ENCODE measurements at places on chromosomes 5 and 9.

DNA sequence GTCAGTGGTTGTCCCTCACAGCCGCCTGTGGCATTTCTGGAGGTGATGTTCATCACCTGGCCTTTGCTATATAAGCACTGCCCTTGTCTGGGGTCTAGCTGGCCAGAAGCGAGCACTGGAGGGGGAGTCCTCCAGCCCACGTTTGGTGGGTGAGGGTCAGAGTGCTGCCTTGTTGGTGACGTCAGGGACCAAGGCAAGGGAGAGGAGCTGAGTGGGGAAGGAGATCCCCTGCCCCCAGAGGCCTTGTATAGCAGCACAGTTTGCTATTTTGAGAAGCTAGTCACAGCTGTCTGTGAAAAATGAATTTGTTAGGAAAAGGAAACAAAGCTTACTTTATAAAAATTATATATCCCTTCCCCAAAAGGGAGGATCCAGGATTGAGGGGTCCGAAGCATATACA lies 49.8 kb downstream of the SYK start:
- DNase-seq = no peak

- DNase-seq = no peak
Measured at GRCh38 chr5:116454417-116454927, 120.2 kb downstream of the SEMA6A start.

- no peak for DNase-seq
Measured at GRCh38 chr5:105735704-105736103, 1935.0 kb downstream of the EFNA5 start.

DNA sequence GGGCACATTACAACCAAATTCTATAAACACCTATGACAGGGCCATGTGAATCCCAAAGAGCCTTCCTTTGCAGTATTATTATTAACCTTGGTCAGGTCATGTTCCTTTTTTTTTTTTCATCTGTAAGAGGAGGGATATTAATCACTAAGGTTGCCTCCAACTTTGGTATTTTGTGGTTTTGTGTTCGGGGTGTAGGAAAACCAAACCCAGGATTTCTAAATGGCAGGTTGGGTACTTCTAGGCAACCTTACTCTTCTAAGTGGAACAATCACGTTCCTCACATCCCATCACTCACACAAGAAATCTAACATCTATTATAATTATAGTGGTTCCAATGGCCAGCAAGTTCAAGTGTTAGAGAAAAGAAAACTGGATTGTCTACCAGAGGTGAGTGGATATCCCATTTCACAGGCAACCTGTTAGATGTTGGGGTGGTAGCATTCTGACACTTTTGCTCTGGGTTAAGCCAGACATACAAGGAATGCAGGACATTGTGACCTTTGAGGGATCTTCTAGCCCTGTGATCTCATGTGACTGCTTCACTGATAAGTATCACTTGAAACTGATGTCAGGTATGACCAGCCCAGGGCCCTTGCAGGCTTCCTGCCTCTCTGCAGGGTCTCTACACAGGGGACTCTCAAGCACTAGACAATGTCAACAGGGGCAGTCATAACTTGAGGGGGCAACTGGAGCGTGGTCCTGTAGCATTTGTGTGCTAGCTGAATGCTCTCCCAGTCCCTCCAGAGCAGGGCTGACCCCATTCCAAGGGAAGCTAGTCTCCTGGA lies 126.2 kb upstream of the VLDLR start:
- DNase-seq = no peak

DNA sequence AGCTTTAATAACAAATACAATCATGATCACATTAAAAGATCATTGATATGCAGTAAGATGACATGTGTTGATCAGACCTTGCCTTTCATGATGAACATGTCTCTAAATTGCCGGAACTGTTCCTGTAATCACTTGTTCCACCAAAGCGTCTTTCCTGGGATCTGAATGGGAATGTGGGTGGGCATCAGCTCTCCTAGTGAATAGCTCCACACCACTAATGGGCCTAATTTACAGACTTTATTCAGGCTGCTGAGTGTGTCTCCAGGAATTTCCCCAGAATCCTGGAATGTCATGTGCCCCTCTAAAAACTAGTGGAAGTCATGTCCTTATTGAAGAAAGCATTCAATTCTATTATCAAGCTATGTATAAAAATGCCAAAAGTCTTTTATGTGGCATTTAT lies 765.1 kb upstream of the CTNND2 start:
- no peak for DNase-seq

- no peak for DNase-seq
Measured at GRCh38 chr5:109920736-109921135, 231.0 kb downstream of the MAN2A1 start.

DNA sequence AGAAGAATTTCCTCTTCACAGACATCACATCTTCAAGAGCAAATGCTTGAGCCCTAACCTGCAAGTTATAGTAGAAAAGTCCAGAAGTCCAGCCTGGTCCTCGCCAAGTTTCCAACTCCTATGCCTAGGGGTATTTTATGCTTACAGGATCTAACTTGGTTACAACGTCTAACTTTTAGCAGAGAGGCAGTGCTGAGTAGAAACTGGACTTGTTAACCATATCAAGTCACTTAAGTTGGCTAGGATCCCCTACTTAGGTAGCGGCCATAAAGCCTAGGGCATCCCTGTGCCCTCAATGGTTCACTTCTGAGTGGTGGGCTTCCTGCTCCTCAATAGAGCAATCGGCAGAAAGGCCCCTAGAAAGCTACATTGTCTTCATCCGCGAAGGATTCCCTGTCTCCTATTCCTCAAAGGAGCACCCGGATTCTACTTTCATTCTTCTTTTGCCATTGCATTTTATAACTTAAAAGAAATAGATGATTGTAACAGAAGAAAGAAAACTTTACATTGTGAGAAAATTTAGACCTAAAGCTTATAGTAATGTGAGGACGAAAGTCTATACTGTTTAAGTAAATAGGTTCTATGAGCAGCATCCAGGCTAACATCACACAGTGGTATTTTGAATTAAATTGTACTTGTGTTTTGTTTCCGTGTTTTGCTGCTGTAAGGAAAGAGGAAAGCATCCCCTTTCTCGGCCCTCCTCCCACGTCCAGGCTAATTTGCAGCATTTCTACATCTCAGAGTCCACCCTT lies 1.3 kb upstream of the MTAP start:
- DNase-seq = no peak

DNA sequence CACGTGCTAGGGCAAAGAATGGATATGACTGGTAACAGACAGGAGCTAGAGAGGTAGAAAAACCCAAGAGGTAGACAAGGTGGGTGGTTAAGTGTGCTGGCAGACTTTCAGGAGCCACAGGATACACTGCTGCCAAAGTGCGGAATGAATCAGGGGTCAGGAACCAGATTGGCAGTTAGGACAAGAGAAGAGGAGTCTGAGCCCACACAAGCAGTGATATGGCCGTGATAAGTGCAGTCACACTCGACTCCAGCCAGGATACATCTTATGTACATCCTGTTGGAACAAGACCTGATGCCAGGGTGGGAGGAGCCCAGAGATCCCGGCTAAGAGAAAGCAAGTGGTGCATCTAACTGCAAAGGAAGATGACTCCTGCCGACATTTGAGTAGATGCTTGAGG lies 10.0 kb downstream of the SLIT3 start:
- DNase-seq = no peak

GRCh38 chr5:67268231-67269021 lies 71.8 kb upstream of the CD180 start:
- DNase-seq = no peak

DNA sequence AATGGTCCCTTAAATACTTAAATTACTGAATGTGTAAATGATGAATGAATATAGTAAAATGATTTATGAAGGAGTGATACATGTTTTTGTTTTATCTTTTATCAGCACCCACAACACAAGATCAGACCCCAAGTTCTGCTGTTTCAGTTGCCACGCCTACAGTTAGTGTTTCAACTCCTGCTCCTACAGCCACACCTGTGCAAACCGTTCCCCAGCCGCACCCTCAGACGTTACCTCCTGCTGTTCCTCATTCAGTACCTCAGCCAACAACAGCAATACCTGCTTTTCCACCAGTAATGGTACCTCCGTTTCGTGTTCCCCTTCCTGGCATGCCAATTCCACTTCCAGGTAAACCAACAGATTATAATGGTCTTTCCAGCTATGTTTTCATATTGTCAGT lies 16.3 kb downstream of the TCERG1 start:
- DNase-seq = no peak

- no peak for DNase-seq
Measured at GRCh38 chr5:174217527-174217926, 172.0 kb downstream of the NSG2 start.

GRCh38 chr5:39342460-39342859 lies 21.8 kb downstream of the C9 start:
- DNase-seq = no peak

DNA sequence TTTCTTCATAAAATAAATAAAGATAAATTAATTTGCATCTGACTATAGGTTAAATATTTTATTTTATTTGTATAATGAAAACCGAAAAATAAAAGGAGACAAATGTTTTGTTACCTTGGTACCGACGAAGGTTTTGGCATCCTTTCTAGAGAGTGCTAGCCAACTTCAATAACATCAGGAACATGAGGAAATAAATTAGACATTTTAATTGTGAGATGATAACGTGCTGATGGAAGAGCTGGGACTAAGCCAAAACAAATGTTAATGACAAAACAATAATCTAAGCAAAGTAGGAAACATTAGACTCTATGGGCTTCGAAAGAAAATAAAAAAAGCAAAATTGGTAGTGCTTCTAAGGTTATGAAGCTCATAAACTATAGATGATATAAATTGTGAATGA lies 201.0 kb downstream of the IRX2 start:
- no peak for DNase-seq

DNA sequence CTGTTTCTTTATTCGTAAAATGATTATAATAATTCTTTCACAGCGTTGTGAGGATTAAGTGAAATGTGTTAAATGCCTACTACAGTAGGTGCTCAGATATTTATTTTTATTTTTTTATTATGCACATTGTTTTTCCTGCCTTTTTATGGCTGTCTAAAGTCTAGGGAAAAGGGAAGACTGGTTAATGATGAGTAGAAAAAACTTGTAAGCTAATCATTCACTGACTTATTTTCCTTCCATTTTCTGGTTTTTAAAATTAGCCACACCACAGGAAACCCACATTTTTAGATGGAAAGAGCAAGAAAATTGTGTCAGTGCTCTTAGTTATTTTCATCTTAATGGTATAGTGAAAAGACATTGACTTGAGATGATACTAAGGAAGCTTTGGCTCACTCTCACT lies 3.9 kb upstream of the PCYOX1L start:
- DNase-seq = no peak

GRCh38 chr5:135382106-135382790 lies 16.8 kb downstream of the MACROH2A1 start:
- no peak for DNase-seq

- DNase-seq = no peak
Measured at GRCh38 chr5:137782984-137783536, 28.9 kb upstream of the HNRNPA0 start.

GRCh38 chr9:24616863-24617262 lies 71.2 kb upstream of the IZUMO3 start:
- DNase-seq = no peak

DNA sequence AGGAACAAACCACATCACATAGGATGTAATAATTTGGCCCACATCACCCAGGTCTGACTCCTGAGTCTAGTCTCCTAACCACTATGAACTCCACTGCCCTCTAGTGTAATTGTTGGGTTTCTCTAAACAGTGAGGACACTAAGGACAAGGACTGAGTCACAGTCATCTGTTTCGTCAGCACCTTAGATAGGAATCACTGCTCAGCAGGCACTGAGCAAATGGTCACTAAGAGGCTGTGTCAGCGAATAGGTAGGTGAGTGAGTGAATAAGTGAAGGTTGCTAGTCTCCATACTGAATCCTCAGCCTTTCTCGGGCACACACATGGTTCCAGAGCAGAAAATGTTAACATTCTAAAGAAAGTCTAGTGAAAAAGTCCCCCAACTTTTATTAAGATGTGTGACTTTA lies 278.6 kb downstream of the SPOCK1 start:
- no peak for DNase-seq

DNA sequence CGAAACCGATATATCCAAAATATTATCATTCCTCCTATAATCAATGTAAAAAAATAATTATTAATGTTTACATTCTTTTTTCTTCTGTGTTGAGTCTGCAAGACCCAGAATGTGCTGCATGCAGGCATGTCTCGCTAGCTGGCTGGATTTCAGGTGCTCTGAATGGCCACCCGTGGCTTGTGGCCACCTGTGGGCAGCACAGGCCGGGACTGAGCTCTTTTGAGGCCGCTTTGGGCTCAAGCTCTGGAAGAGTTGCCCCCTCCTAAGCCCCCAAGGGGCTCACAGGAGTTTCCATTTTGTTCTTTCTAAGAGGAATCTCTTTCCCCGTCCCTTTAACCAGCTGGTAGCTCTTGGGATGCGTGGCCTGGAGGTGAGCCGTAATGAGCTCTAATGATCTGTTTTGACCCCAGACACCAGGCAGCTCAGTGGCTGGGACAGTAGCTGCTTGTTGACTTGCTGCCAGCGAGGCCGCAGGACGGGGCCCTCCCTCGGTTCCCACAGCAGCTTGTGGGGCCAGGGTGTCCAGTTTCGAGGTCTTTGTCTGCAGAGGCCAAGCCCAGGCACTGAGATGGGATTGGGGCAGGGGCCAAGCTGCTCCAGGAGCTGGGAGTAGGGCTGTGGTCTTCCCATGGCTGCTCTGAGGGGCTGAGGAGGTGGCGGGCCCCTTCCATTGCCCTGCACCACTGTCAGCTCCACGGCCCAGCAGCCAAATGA lies 20.8 kb downstream of the ASS1 start:
- DNase-seq = no peak

DNA sequence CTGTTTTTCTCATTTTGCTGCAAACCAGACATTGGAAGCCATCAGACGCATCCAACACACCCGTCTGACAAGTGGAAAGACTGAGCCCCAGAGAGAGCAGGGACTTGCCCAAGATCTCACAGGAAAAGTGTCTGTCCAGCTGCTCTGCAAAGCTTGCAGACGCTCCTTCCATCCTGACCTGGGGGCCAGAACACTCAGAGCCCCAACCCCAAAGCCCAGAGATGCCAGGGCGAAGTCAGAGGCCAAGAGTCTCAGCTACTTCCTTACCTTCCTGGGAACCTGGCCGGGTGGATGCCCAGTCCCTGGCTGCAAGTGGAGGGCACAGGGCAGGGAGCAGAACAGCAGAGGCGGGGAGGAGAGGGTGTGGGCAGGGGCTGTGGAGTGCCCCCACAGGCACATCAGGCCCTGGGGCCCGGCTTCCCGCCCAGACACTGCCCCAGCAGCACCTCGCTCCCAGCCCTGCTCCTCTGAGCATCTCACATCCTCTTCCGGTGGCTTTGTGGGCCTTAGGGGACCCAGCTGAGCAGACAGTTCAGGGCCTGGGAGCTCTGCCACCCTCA lies 9.7 kb upstream of the RALGDS start:
- DNase-seq = peak; percentile 77

GRCh38 chr5:56064984-56065383 lies 70.2 kb upstream of the IL6ST start:
- DNase-seq = no peak

DNA sequence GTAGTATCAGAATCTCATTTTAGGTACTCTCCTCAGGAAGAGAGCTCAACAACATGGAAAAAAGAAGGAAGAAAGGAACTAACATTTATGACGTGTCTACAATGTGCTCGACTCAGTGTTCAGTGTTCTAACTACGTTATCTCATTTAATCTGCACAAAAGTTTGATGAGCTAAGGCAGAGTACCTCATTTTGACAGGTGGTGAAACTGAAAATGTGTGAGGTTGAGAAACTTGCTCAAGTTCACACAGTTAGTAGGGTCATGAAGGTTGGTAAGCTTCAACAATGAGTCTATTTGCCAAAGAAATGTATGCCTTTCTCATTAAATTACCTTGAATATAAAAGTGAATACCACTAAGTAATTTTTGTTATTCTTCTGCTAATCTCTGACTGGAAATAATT lies 165.1 kb downstream of the CAAP1 start:
- DNase-seq = no peak

All from CD4-positive, alpha-beta T cell treated with Interleukin-17A for 4 hours (primary cell).